ENCODE measurements at places on chromosomes 3 and 15.

- no peaks in the 10 kb centered on the region for H3K4me1 ChIP-seq
- H3K27me3 ChIP-seq, result no peaks in the 10 kb centered on the region
- no peak for DNase-seq
- no peak overlapping the region for H3K4me3 ChIP-seq
- peaks cover 5% of the 10 kb centered on the region for H3K36me3 ChIP-seq
Observed at GRCh38 chr3:57644740-57645139, 47.6 kb upstream of the ARF4 start.

DNA sequence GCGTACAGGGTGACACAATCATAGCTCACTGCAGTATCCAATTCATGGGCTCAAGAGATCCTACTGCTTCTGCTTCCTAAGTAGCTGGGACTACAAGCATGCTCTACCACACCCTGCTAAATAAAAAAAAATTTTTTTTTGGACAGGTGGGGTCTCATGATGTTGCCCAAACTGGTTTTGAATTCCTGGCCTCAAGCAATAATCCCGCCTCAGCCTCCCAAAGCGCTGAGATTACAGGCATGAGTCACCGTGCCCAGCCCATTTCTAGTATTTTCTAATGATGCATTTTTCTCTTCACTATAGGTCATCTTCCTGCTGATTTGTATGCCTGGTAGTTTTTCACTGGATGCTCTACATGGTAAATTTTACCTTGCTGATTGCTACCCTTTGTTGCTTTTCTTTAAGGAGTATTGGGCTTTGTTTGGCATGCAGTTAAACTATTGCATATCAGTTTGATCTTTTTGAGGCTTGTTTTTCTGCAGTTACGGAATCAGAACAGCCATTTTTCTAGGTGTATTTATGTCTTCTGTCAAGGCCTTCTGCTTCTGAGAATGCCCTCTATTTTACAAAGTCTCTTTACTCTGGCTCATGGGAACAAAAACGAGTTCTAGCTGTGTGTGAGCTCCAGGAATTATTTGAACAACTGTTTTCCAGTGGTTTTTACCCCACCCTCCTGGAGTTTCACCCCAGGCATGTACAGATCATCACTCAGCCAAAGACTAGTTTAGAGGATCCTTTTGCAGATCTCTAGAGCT, 14.2 kb upstream of the NPTN start:
- no peaks in the 10 kb centered on the region for H3K4me1 ChIP-seq
- H3K27ac ChIP-seq, result no peak overlapping the region
- no peak overlapping the region for H3K4me3 ChIP-seq
- H3K27me3 ChIP-seq, result peaks cover 4% of the 10 kb centered on the region

DNA sequence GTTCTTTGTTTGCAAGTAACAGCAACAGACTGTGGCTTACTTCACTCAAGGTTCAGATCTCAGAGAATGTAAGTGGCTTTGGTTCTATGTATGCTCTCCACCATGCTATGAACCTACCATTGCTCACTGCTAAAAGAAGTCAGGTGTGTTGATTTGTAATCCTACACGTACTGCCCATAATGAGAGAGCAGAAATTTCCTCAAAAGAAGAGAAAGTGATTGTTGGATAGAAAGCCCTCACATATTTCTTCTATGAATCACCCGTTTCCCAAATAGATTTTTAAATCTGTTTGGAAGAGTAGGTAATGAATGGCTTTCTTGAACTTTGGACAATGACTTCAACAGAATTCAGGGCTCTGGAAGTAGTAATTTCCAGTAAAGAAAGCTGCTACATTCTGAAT, 565.4 kb downstream of the ROBO2 start:
- H3K4me3 ChIP-seq, result no peak overlapping the region
- H3K36me3 ChIP-seq, result no peaks in the 10 kb centered on the region
- H3K27ac ChIP-seq, result no peak overlapping the region

DNA sequence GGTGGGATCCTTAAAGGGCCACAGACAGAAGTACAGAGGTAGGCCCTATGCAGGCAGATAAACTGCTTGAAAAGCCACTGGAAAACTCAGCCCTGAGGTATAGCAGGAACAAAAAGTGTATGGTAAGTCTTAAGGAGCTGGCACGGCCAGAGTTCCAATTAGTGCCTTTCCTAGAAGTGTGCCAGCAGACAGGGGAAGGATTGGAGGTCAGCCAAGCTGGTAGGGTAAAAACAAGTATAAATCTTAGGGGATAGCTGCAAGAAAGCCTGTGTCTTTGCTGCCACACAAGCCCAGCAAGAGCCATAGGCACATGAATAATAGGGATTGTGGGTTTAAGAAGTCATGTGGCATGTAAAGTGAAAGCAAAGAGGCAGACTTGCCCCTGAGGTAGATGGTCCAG, 582.5 kb downstream of the PLOD2 start:
- H3K27ac ChIP-seq, result no peak overlapping the region
- no peaks in the 10 kb centered on the region for H3K27me3 ChIP-seq
- H3K36me3 ChIP-seq, result no peaks in the 10 kb centered on the region
- H3K4me3 ChIP-seq, result no peak overlapping the region
- DNase-seq, result peak; percentile 9

- H3K27ac ChIP-seq, result no peak overlapping the region
- DNase-seq, result no peak
- no peaks in the 10 kb centered on the region for H3K36me3 ChIP-seq
Observed at GRCh38 chr15:25248583-25249235, 190.1 kb downstream of the UBE3A start.

DNA sequence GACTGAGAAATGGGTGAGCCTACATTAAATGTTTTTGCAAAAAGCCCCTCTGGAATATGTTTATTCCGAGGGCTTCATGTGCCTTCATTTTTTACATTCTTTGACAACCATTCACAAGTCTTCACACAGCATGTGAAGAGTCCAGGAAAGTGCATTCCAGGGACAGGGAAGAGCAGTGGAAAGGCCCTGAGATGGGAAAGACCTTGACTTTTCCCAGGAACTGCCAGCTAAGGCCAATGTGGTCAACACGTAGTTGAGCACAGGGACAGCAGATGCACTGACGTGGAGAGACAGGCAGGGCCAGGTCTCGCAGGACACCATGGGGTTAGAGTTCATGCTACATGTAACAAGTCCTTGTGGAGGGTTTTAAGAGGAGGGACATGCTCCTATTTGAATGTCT, 21.7 kb downstream of the SSR3 start:
- peaks cover 7% of the 10 kb centered on the region for H3K4me1 ChIP-seq
- no peaks in the 10 kb centered on the region for H3K36me3 ChIP-seq
- no peak overlapping the region for H3K27ac ChIP-seq

DNA sequence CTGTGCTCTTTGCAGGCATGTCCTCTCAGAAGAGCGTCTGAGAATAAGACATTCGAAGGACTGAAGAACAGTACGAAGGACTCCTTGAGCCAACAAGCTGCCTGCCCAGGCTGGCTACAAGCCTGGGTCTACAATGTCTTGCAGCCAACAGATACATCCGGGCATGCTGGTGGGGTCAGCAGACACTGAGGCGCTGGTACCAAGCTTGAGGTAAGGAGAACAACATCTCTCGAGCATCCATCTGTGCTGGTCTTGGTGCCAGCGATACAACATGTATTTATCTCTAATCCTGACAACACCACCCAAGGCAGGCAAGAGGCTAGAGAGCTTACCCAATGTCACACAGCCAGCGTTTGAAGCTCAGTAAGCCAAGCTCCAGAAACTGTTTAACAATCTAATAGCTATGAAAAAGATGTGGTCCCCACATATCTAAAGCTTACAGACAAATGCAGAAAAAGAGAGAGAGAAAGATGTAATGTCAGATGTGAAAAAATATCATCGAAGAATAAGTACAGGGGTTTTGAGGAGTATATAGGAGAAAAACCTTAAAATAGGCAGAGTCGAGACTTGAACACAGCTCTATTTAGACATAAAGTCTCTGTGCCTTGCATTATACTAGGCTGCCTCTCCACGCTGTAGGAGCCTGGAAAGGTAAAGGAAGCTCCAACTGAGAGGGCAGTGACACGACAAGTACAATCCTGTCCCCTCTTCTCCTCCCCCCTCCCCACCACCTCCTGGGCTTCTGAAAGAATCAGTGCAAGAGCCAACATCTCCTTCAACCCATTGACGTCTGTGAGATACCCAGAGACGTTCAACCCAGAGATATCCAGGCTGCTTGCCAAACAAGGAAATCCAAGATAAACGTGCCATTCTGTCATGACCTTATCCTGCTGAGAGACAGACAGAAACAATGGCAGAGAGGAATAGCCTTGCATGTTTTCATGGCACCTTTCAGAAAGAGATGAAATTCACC, 39.4 kb downstream of the WWTR1 start:
- peaks cover 4% of the 10 kb centered on the region for H3K36me3 ChIP-seq
- peaks cover 83% of the 10 kb centered on the region for H3K4me1 ChIP-seq
- DNase-seq, result peak; percentile 93
- H3K27ac ChIP-seq, result peak overlapping the region; percentile 99

GRCh38 chr3:8739757-8740504, 6.3 kb downstream of the CAV3 start:
- no peaks in the 10 kb centered on the region for H3K36me3 ChIP-seq
- no peak overlapping the region for H3K4me3 ChIP-seq
- peaks cover 12% of the 10 kb centered on the region for H3K4me1 ChIP-seq

All from endothelial cell of umbilical vein (primary cell).